ENCODE measurements at places on chromosomes 1 and 21.

DNA sequence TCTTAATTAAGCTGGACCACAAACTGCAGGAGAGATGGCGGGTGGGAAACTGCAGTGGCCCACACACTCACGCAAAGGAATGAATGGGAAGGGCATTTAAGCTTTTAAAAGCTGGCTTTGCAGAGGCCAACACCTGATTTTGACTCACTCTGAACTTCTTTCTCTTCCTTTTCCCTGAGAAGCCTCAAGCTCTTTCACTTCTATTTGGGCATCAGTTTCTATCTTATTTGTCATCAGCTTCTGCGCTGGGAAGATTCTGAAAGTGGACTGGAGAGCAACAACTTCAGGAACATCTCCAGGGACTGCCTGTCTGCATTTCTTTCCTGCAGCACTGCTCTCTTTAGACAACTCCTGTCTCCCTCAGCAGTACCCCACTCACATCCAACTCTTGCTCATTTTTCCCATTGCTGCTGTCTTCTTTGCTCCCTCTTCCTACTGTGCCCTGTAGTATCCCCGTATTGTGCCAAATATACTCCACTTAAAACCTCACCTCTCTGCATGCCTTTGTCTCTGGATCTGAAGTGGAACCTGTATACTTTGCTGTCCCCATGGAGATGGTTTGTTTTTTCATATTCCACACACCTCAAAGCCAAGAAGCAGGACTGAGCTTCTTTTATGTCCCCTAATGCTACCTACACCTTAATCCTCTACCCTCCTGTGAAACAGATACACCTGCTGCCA lies 143.3 kb upstream of the JUN start:
- no peak for DNase-seq

DNA sequence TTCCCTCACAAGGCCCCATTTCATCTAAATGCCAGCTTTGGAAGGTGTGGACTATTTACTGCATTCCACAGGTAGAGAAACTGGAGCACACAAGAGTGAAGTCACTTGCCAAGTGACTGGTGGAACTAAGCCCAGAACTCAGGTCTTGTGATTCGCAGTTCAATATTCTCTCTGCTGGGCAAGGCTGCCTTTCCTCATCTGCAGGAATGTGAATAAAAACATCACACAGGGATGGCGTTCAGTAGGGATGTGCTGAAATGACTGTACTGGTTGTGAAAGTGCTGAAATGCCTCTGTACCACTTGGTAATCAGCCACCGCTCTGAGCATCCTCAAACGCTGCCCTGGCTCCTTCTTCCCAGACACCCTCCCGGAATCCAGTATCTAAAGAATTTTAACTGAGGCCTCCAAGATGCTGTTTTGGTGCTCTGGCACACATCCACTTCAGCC lies 145.6 kb downstream of the HIVEP3 start:
- no peak for DNase-seq

- no peak for DNase-seq
Measured at GRCh38 chr1:117166076-117166475, 44.5 kb upstream of the TRIM45 start.

DNA sequence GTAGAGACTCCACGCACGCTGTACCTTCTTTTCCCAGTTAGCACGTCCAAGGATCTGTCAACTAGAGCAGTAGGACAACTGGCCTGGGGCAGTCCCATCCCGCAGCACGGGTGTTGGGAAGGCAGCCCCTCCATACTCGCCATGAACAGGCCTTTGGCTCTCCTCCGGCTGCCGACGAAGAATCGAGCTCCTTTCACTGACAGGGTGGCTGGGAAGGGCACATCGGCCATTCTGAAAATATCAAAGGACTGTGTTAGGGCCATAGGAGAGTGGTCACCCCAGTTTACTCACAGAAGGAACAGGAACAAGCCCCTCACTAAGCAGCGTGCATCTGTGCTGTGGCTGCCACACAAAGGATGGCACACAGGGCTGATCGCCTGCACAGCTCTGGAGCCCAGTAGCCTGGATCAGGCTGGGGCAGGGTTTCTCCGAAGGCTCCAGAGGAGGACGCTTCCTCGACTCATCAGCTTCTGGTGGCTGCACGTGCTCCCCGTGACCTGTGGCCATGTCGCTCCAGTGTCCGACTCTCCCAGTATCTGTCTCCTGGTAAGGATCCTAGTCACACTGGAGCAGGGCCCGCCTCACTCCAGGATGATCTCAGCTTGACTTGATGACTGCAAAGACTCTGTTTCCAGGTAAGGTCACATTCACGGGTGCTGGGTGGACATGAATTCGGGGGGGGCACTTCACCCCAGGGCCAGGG lies 8.9 kb downstream of the KRTAP10-1 start:
- no peak for DNase-seq

All from ACHN (cell line).